Left ventricle myocardium inferior (tissue), 1 donor: ENCODE measurements at places on chromosomes 6 and 20. TPM values are rescaled to one million over a fixed set of nuclear protein-coding genes. Genes with fewer than 3 reads are reported as not detected.

Gene CASS4
- 0.47 TPM for total RNA-seq

- peak overlapping the region; percentile 50 for H3K4me3 ChIP-seq
- no peaks in the 10 kb centered on the region for H3K27me3 ChIP-seq
- peak; percentile 39 for DNase-seq
- H3K27ac ChIP-seq = no peak overlapping the region
These were observed 9.4 kb upstream of the SLC4A11 start for GRCh38 chr20:3248167-3248992.

- no peak for DNase-seq
- no peaks in the 10 kb centered on the region for H3K27me3 ChIP-seq
- no peak overlapping the region for H3K27ac ChIP-seq
- no peaks in the 10 kb centered on the region for H3K36me3 ChIP-seq
- no peaks in the 10 kb centered on the region for H3K4me1 ChIP-seq
- H3K4me3 ChIP-seq = no peak overlapping the region
These were observed 204.5 kb upstream of the PRDM1 start for GRCh38 chr6:105881608-105882007.

Gene PRL
- total RNA-seq = not detected

DNA sequence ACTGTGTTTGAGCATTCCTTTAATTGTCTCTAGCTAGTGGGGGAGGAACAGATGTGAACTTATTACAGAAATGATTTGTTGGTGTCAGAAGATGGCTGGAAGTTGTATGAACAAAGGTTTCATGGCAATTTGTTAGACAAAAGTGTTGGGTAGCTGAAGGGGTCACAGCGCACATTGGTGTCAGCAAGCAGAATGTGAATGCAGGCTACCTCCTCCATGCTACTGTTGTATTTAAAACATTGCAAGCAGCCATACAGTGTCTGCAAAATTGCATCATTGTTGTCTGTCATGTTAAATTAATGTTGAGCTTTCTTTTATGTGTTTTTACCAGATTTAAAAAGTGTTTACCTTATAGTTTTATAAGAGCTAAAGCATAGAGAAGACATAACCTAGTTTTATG, 6.2 kb downstream of the LRRC1 start:
- DNase-seq = no peak
- peaks cover 20% of the 10 kb centered on the region for H3K4me1 ChIP-seq
- H3K27me3 ChIP-seq = no peaks in the 10 kb centered on the region
- H3K4me3 ChIP-seq = no peak overlapping the region
- H3K27ac ChIP-seq = no peak overlapping the region

DNA sequence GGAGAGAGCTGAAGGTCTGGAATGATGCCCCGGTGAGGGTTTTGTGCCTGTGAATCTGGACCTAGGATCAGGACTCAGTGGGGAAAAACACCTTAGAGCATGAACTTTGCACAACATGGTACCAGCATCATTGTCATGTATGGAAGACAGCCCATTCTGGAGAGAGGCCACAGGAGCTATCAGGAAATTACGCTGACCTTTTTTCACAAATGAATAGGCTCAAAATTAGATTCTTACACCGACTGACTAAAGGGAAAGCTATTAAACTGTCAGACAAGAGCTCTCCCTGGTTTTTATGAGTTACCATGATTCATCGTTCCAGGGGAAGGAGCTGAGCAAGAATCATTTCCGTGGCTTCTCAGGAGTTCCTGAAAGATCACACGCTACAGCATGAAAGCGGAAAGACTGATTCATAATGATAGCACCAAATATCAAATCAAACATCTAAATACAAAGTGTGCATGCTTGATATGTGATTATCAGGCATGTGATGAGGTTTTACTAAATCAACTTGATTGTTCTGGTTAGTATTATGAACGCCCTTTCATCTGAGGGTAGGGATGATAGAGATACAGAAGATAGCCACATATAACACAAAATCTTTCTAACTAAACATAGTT, 224.9 kb upstream of the SMLR1 start:
- no peak overlapping the region for H3K4me3 ChIP-seq
- no peak overlapping the region for H3K27ac ChIP-seq
